Endodermal cell (in vitro differentiated cells): ENCODE measurements at places on chromosomes 7 and 10. TPM values are rescaled to one million over a fixed set of nuclear protein-coding genes. Genes with fewer than 3 reads are reported as not detected.

MCM10 gene
- total RNA-seq = 35.9 and 38.2 TPM in 2 replicates

- DNase-seq = no peak
These were observed 129.2 kb downstream of the BAMBI start for GRCh38 chr10:28806488-28806941.

NYAP1 gene
- total RNA-seq = 7.2 and 9.3 TPM in 2 replicates

DNA sequence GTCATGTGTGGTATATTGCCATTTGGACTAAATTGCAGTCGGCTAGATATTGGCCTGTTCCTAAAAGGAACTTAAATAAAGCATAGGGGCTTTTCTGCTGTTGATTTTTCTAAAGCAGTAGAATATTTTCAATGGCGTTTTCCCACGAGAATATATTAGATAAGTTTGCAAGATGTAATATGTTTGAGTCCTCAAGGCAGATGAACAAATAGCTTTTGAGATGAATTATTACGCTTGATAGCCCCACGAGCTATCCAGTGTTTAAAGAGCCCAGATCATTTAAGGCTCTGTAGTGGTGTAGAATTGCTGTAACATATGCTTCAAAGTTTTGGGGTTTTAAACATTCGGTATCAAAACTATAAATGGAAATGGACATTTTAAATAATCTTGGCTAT is 2.9 kb downstream of the CELF2 start:
- DNase-seq = no peak

- DNase-seq = no peak
These were observed 29.8 kb downstream of the CALCR start for GRCh38 chr7:93544691-93545090.

- DNase-seq = no peak
These were observed 7.6 kb downstream of the ZFYVE27 start for GRCh38 chr10:97744405-97745035.

- DNase-seq = no peak
These were observed 19.4 kb upstream of the TNS3 start for GRCh38 chr7:47601119-47601880.

CPVL gene
- 32.4 and 34.3 TPM in 2 replicates for total RNA-seq

TACC2 gene
- 34.1 and 34.9 TPM in 2 replicates for total RNA-seq

DNA sequence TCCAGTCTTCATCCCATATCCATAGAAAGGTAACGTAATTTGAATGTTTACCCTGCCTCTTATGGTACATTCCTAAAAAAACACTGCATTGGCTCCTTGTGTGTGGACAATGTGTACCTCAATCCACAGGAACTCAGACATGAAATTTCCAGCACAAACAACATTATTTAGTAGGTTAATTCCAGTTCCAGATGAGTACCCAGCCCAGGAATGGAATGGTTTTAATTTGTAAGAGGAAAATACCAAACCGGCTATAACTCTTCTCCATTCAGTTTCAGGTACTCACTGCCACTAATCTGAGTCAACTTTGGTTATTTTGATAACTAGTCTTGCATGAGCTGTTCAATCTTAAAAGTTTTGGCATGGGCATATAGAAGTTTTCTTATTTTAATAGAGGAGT is 39.0 kb downstream of the TFPI2 start:
- no peak for DNase-seq

STK31 gene
- 1.3 to 1.5 TPM (median 1.4 TPM) in 3 replicates for total RNA-seq

TFEC gene
- total RNA-seq = not detected in 3 replicates

- peak; percentile 79 for DNase-seq
These were observed 3.0 kb upstream of the DMBT1 start for GRCh38 chr10:122557516-122557915.

DNA sequence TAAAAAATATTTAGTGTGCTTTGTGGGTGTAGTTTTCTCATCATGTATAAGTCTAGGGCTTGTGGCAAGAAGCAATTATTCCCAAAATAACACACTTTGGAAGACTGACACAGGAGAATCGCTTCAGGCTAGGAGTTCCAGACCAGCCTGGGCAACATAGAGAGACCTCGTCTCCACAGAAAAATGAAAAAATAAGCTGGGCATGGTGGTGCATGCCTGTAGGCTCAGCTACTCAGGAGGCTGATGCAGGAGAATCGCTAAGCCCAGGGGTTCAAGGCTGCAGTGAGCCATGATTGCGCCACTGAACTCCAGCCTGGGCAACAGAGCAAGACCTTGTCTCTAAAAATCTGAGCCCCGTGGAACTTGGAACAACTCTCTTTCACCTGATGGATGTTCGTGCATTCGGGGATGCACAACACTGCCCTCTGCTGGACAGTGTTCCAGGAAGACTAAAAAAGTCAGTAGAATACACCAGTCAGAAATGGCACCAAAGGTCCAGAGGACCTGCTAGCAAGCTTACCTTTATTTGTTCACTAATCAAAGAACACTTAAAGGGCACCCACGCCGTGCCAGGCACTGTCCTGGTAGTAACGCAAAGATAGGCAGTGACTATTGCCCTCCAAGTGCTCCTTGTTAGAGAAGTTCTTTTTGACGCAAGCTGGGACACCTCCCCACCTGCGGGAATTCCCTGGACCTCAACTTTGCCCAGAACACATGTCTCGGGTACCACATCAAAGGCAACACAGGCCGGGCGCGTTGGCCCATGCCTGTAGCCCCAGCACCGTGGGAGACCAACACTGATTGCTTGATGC is 81.9 kb upstream of the CALN1 start:
- DNase-seq = peak; percentile 91

GRCh38 chr7:37833107-37833817 is 15.1 kb upstream of the NME8 start:
- DNase-seq = peak; percentile 72

SLC25A28 gene
- total RNA-seq = 18.8 and 20.4 TPM in 2 replicates

- DNase-seq = no peak
These were observed 1197.7 kb upstream of the LRRN3 start for GRCh38 chr7:109893231-109893630.

CHAT gene
- not detected in 3 replicates for total RNA-seq

- no peak for DNase-seq
These were observed 1.1 kb upstream of the GIMAP1 start for GRCh38 chr7:150715293-150715692.

LLCFC1 gene
- total RNA-seq = not detected in 2 replicates

GRCh38 chr7:112238852-112239610 is 32.5 kb downstream of the ZNF277 start:
- DNase-seq = no peak

- DNase-seq = no peak
These were observed 147.9 kb upstream of the FZD8 start for GRCh38 chr10:35789996-35790395.

DNA sequence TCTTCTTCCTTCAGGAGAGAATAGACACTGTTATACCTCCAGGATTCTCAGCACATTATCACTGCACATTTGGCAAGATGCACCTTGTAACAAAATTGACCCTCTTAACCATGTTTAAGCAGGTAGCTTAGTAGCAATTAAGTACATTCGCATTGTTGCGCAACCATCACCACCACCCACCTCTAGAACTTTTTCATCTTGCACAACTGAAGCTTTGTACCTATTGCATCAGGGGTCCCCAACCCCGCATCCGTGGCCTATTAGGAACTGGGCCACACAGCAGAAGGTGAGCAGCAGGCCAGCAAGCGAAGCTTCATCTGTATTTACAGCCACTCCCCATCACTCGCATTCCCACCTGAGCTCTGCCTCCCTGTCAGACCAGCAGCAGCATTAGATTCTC is 29.9 kb upstream of the SMURF1 start:
- DNase-seq = no peak

IKZF1 gene
- 0.23 to 0.65 TPM (median 0.44 TPM) in 3 replicates for total RNA-seq

- no peak for DNase-seq
These were observed 238.8 kb downstream of the BAMBI start for GRCh38 chr10:28915989-28916588.
